ENCODE measurements at places on chromosomes 11 and 22.

- DNase-seq: no peak
Measured at GRCh38 chr11:87137711-87138110, 100.0 kb downstream of the TMEM135 start.

GRCh38 chr11:3046641-3047040 is 10.6 kb downstream of the CARS1 start:
- DNase-seq: no peak

DNA sequence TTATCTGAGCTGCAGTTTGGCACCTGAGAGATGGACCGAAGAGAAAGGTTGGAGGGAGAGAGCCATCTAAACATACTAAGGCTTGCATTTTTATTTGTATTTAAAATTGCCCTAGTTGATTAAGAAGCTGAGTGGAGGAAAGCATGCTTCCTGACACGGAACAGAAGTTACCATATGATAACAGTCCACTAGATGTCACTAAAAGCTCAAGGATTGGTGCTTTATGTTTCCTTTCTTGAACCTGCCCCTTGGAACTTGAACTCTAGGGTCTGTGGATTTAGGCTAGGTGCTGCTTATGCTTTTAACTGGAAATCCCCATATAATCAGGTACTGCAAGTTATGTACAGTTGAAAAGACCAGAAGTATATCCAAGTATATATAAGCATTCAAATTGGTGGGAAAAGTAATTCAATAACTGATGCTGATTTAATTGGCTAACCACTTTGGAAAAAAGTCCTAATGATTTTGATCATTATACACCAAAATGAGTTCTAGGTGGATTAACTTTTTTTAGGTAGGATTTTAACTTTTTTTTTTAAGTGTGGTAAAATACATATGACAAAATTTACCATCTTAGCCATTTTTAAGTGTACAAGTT is 9.5 kb downstream of the RBMXL2 start:
- DNase-seq: peak; percentile 19

- DNase-seq: no peak
Measured at GRCh38 chr11:64007160-64007628, 21.0 kb downstream of the OTUB1 start.
